ENCODE measurements at places on chromosomes 6 and 20.

- peak; percentile 48 for DNase-seq
Observed at GRCh38 chr6:89042664-89043063, 37.9 kb upstream of the PNRC1 start.

GRCh38 chr6:22079783-22080182 lies 217.1 kb downstream of the PRL start:
- DNase-seq, result no peak

DNA sequence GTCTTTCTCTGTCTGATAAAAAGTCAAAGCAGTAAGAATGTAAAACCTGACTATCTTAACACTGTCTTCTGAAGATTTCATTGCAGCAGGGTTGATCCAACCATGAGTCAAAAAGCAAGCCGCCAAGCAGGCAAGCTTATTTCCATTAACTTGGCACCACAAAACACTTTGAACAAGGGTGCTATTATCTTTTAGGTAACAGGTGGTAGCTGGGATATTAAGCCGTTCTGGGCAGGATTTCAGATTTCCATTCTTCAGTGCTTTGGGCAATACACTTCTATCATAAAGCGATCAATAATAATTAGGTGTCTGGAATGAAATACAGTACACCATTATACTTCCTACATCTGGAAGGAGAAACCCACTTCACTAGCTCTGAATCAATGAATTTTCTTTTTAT lies 181.9 kb downstream of the TBC1D7 start:
- no peak for DNase-seq

DNA sequence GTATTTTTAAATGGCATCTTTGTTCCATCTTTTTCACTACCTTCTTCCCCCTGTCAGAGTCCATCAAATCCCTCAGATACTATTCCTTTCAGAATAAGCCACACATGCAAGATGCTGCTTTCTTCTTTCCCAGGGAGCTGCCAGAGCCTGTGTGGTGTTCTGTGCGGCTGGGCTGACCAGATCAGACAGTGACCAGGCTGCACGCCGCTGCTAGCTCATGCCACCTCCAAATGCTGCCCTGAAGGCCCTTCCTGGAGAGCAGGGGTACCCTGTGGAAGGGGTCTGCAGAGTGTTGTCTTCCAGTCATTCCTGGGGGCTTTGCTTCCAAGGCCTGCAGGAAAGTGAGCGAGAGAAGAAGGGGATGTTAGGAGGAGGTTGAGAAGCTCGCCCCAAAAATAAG lies 179.1 kb upstream of the SUPT3H start:
- no peak for DNase-seq

DNA sequence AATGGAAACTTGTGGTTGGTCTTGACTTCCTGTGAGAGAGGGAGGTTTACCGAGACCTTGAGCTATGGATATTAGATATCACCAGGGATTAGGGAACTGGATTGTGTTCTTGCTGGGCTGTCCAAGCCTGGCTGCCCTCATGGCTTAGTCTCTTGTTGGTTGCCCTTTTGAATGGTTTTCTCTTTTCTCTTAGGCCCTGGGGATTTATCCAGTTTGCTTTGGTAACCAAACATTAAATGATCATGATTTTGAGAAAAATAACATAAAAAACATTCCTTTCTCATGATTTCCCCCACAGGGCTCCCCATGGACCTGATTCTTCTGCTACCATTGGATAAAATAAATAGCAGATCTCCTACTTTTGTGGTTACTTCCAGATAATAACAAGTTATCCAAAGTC lies 306.4 kb upstream of the RNF217 start:
- DNase-seq, result no peak

GRCh38 chr6:150145427-150145826 lies 2.6 kb downstream of the PPP1R14C start:
- DNase-seq, result peak; percentile 58

DNA sequence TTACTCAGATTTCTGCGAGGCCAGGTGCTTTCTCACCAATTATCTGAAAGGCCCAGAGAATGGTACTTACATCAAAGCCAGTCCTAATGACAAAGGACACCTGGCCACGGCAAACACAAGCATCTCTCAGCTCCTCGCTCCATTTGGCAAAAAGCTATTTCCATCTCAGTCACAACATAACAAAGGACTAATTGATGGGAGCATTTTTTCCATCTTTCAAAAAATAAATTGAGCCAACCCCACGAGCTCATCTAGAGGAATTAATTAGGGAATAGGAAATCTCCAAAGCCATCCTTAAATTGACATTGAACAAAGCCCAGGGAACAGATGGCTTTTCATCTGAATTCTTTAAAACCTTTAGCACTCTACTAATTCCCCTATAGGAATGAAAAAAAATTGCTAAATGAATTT lies 236.7 kb downstream of the HAO1 start:
- DNase-seq, result no peak

DNA sequence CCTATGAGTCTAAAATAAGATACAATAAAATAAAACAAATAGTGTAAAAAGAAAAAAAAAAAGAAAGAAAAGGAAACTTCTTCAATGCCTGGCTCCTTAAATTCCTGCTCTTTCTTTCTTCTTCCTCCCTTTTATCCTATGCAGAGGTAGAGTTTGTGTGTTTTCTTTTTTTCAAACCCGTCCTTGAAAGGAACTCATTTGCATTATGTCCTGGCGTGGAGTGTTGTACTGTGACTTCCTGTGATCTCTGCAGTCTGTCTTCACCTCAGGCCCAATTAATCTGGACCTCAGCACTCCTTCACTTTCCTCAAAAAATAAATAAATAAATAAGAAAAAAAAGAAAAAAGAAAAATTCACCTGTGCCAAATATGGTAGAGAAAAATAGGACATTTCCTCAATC lies 541.9 kb upstream of the SPTLC3 start:
- no peak for DNase-seq

GRCh38 chr20:14696937-14697336 lies 359.5 kb upstream of the FLRT3 start:
- DNase-seq, result no peak

DNA sequence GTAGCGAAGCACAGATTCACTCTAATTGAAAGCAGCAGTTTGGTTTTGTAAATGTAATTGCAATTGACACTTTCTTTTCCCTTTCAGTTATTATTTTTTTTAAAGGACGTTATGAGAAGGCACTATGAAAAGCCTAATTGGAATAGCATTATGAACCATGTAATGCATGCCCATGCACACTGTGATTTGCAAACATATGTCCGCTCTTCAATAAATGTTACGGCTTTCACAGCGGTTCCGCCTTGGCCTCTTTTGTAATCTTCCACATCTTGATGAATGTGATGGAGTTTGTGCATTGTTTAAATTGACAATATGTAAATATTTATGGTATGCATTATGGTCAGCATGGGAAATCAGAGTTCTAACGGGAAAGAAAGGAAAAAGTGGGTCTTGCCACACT lies 61.3 kb downstream of the SAMD5 start:
- DNase-seq, result no peak

- peak; percentile 55 for DNase-seq
Observed at GRCh38 chr6:139402876-139403386, 28.5 kb upstream of the CITED2 start.

- DNase-seq, result no peak
Observed at GRCh38 chr20:41072190-41072863, 43.7 kb downstream of the TOP1 start.

GRCh38 chr6:106411643-106412200 lies 51.2 kb downstream of the CRYBG1 start:
- no peak for DNase-seq

GRCh38 chr6:44472250-44472945 lies 84.9 kb downstream of the CDC5L start:
- no peak for DNase-seq

DNA sequence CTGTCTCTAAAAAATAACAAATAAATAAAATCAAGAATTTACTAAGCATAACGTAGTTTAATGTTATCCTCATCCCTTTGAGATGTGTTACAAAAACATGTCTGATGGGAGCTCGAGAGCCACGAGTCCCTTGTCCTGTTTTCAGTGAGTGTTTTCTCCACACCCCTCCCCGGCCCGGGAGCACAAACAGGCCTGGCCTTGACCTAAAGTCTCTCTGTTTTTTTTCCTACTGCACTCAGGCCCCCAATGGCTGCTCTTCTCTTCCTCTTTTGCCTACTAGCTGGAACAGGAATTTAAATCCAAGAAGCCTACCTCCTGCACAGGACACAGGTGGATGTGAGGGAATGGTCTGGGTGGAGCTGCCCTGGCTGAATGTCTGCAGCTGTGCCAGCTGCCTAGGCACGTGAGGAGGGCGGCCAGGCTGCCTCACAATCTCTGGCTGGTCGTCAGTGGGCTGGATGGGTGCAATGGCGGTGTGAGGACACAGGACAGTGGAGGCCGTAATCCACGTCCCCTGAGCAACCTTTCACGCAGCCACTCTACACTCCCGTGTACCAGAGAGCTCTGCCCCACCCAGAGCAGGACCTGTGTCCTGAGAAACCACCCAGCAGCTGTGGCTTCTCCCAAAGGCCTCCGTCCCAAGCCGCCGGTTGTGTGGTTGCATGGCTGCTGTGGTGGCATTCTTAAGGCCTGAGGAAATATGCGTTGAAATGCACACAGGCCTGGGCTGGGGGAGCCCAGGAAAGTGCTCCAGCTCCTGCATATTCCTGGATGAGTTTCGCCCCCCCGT lies 117.5 kb downstream of the FAM120B start:
- no peak for DNase-seq

- no peak for DNase-seq
Observed at GRCh38 chr6:41332842-41333736, 2.3 kb upstream of the NCR2 start.

GRCh38 chr20:19397666-19398065 lies 185.2 kb downstream of the SLC24A3 start:
- peak; percentile 82 for DNase-seq

DNA sequence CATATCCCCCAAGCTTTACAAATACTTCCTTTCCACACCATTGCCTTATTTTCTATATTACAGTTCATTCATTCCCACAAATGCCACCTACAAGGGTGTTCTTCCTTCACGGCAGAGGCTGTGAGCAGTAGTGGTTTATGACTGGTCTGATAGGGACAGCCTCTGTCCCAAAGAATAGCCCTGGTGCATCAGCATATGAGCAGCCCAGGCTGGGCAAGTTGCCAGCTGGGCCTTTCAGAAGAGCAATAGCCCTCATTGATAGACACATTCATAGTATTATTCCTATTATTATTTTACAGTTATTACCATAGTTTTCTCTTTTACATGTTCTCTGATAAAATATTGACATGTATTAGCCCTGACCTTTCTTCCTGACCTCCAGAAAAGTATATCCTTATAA lies 149.9 kb downstream of the MMS22L start:
- no peak for DNase-seq

GRCh38 chr6:33720998-33721397 lies 9.5 kb upstream of the UQCC2 start:
- DNase-seq, result peak; percentile 10

GRCh38 chr6:10363911-10364310 lies 51.0 kb downstream of the TFAP2A start:
- DNase-seq, result no peak
